ENCODE measurements at places on chromosomes 6 and 20. TPM values are rescaled to one million over a fixed set of nuclear protein-coding genes. Genes with fewer than 3 reads are reported as not detected.

- no peak for DNase-seq
These were observed 19.0 kb upstream of the GSTA4 start for GRCh38 chr6:53014063-53014462.

- DNase-seq: no peak
These were observed 197.5 kb downstream of the ATXN1 start for GRCh38 chr6:16563628-16564240.

GRCh38 chr20:33667245-33667675, 517 bp downstream of the ACTL10 start:
- DNase-seq: no peak

GRCh38 chr6:32614366-32615081, 22.7 kb upstream of the HLA-DQA1 start:
- DNase-seq: no peak

DNA sequence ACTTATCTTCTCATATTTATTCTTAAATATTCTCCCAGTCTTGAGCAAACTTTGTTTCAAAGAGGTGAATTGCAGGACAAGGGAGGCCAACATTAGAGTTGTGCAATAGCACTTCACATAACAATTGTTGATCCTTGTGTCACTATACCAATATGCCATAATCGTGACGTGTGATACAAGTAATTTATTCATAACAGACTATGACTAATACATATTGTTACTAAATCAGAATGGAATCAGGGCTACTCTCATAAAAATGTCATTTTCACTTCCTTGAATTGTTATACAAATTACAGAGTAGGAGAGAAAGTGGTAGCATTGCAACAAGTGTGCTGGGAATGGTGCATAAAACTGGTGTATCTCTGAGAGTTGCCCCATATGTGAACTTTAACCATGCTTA, 37.2 kb upstream of the PLCB1 start:
- DNase-seq: no peak

DNA sequence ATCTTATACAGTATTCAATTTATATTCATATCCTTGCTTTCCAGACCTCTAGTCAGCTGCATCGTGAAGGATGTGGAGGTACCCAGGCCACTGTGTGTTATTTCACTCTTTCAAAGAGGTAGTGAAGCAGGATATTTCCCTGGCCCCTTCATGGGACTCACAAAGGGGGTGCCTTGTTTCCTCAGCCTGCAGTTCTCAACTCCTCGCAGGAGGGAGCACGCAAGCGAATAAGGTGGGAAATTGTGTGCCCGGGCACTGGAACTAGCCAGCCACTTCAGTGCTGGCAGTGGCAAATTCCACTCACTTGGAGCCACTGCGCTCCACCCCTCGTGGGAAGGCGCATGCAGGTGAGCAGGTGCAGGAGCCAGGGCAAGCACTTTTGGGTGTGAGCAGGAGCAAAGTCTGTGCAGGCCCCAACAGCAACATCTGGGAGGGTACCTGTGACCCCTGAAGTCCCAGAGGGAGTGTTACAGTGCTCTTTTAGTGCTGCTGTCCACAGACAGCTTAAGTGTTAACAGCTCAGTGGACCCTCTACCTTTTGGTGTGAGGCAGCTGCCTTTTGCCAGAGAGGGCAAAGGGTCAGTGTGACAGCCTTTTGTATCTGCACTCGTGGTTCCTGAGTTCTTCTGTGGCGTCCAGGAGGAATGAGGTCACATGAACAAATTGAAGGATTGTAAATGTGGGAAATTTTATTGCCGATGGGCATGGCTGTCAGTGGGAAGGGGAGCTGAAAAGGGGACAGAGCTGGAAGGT, 49.4 kb upstream of the FAM135A start:
- DNase-seq: no peak

DNA sequence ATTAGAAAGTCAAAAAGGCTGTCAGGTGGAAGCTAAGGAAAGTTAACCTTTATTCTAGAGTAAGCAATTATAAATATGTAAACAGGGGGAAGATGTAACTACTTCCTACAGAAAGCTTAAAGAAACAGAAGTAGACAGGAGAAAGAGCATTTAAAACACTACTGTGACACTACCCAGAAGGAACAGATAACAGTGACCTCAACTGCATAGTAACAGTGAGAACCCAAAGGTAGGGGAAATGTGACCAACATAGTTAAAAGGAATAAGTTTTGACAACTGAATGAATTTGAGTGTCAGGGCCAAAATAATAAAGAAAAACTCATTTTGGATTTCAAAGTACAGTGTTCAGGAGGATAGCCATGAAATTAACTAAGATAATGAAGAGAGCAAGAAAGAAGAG, 43.5 kb downstream of the IBTK start:
- DNase-seq: no peak

DNA sequence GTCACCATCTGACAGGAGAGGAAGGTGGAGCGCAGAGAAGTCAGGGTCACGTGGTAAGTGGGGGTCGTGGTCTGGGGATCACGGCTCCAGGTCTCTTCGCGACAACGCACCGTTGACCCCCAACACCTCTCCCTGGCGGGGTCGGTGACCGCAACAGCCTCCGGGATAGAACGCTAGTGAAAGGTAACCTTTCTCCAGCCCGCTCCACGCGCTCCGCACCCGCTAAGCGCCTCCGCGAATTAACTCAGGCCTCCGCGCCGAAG, 600 bp upstream of the SYNJ2 start:
- no peak for DNase-seq

GRCh38 chr6:33144373-33144772, 47.9 kb downstream of the COL11A2 start:
- DNase-seq: no peak

DNA sequence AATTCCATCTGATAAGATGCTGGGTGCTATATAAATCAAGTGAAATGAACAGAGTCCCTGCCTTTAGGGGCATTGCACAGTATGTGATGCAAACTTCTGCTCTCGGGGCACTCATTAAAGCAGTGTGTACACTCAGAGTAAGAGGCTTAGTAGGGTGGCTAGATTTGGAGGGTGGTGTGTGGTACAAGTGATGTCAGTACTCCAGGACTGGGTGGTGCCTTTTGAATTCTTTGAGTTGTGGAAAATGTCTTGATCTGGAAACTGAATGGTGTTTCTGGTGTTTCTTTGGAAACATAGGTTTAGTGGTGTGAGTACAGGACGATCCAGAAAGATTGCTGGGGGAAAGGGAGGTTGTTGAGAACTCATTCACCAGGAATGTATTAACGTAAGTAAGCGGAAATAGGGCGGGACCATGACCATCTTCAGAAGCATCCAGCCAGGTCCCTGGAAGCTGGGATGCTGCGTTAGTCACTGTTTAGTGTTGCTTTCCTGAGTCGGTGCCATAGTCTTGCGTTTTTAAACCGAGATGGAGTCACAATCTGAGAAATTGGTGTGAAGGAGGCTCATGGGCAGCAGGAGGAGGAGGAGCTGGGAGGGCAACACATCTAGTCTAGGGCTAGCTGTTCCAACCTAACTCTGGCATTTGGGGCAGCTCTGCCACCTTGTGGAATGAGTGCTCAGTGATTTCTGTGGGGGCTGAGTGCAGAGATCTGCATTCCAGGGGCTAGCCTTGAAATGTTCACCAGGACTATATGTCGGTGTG, 70.3 kb downstream of the SCAND1 start:
- peak; percentile 69 for DNase-seq

- DNase-seq: no peak
These were observed 71.2 kb downstream of the TIAM2 start for GRCh38 chr6:155066361-155066760.

GRCh38 chr6:138250053-138250452, 31.8 kb upstream of the PBOV1 start:
- DNase-seq: no peak

DNA sequence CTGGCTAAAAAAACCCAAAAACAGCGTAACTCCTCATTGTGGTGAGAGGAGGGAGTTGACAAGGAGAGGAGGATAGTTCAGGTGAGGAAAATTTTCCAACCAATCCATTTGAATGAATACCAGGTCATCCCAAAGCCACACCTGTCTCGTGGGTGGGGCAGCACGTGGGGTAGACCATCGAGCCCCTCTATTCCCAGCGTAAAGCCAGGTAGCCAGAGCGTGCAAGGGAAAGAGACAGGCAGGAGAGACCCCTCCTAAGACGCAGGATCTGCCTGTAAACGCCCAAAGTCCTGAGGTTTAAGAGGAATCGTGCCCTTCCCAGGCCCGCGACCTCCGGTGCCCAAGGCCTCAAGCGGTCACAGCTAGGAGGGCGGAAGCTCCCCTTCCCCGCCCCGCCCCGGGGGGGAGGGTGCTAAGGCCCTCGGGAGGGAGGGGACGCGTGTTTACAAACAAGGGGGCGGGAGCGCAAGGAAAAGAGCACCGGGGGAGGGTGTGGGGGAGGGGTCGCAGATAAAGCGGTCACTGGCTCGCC, 712 bp downstream of the RXRB start:
- peak; percentile 73 for DNase-seq

GRCh38 chr6:100138346-100139022, 144.5 kb upstream of the MCHR2 start:
- no peak for DNase-seq

GRCh38 chr6:112485827-112486212, 138.7 kb downstream of the RFPL4B start:
- DNase-seq: no peak

DNA sequence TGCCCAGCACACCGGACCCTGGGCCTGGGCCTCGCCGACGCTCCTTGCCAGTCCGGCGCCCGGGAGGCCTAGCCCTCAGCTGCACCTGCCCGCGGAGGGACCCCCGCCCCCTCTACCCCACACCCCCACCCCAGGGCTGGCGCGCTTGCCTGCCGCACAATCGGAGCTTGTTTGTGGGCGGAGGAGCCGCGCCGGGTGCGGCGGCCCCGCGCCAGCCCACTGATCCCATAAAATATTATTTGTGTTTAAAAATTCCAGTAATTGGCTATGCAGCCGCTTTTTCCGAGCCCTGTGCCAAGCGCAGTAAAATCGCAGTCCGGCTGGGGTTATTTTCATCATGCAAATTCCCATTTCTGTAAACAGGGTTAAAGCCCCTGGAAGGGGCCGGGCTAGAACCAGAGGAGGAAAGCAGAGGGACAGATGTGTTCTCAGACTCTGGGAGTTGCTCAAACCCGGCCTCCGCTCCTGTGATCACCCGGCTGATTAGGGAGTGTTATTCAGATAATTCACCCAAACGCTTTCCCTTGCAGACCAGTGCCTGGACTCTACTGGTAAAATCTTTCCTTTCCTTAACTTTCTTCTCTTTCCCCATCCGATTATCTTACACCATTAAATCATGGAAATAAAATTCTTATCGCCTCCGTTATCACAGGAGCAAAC, 93.1 kb downstream of the NCR2 start:
- DNase-seq: no peak

- DNase-seq: no peak
These were observed 45.8 kb upstream of the ARID1B start for GRCh38 chr6:156731396-156731795.

- DNase-seq: no peak
These were observed 10.7 kb downstream of the ANKRD6 start for GRCh38 chr6:89443658-89444057.

DNA sequence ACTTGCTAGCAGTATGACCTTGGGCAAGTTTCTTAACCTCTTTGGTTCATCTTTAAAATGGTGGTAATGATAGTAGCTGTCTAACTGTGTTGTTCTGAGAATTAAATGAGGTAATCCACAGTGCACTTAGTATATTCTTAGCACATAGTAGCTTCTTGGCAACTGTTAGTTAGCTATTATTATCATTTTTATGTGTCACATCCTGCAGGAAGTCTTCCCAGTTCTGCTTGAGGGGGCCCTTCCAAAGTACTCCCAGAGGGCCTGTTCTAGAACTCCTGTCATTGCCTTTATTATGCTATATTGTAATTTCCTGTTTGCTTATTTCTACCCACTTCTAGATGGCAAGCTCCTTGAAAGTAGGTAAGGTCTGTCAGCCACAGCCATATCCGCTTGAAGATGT, 30.6 kb downstream of the ANKS1A start:
- DNase-seq: no peak

DNA sequence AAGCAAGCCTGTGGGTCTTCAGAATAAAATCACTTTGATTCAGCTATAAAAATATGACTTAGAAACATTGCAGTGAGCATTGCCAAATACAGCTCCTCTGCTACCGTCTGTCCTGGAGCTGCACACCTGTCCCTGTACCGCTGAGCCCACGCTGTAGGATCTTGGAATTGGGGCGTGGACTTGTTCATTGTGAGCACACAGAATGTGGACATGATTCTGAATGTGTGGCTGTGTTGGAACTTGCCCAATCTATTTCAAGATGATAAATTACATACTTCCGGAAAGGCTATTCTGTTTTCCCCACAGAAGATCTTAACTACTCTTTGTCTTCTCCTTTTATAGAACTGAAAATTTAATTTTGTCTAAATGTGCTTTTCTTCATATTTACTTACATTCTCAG, 107.3 kb downstream of the UST start:
- DNase-seq: no peak

GRCh38 chr6:44411141-44411540, 23.6 kb downstream of the CDC5L start:
- DNase-seq: no peak

GRCh38 chr6:3229566-3230178, 2.2 kb upstream of the TUBB2B start:
- no peak for DNase-seq

- DNase-seq: no peak
These were observed 17.5 kb downstream of the PTK7 start for GRCh38 chr6:43093436-43094289.

- no peak for DNase-seq
These were observed 1.1 kb upstream of the TAF8 start for GRCh38 chr6:42049116-42049809.

DNA sequence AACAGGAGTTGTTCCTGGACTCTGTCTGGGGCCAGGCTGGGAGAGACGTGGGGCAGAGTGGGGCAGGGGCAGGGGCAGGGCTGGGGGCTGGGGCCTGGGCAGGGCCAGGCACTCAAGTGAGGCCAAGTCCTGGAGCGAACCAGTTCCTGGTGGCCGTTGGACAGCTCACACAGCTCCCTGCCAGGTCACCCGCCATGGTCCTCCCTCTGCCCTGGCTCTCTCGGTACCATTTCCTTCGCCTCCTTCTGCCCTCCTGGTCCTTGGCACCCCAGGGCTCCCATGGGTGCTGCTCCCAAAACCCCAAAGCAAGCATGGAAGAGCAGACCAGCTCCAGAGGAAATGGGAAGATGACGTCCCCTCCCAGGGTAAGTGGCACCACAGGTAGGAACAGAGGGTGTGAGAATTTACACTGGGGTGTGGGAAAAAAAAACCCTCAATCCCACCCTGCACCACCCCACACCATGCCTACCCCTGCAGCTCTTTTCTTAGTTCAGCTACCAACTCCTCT, at the start of gene MCCD1:
Gene MCCD1, plus strand, starts transcription at position 142 of the 508 bp plus-strand sequence. Its CDS starts 53 bp downstream, at position 195.
- peak; percentile 59 for DNase-seq

Gene HMGCLL1
- total RNA-seq: 0.41 TPM

Gene SEMG1
- total RNA-seq: 4.5 TPM

Gene C6orf132
- total RNA-seq: 64.0 TPM

Gene NTSR1
- total RNA-seq: 0.75 TPM

Gene POPDC3
- total RNA-seq: 3.7 TPM

Gene OLIG3
- total RNA-seq: 0.60 TPM

Gene CST2
- total RNA-seq: not detected

Gene C6orf52
- total RNA-seq: 1.5 TPM

Gene NCOA5
- total RNA-seq: 29.9 TPM

Gene RIOK1
- total RNA-seq: 26.9 TPM

Gene ZNF217
- total RNA-seq: 87.9 TPM

Measured in H1 (cell line).